A375 (cell line): ENCODE measurements at places on chromosomes 6 and 20. TPM values are rescaled to one million over a fixed set of nuclear protein-coding genes. Genes with fewer than 3 reads are reported as not detected.

OR12D3 gene
- total RNA-seq: 0.08 TPM in 1 of 2 replicates, not detected in the other

ECT2L gene
- not detected in 2 replicates for total RNA-seq

ZNFX1 gene
- total RNA-seq: 19.8 and 20.1 TPM in 2 replicates

RNF182 gene
- 4.3 and 5.2 TPM in 2 replicates for total RNA-seq

NOTCH4 gene
- total RNA-seq: 4.6 and 4.7 TPM in 2 replicates
